ENCODE measurements at places on chromosomes 16 and 17.

DNA sequence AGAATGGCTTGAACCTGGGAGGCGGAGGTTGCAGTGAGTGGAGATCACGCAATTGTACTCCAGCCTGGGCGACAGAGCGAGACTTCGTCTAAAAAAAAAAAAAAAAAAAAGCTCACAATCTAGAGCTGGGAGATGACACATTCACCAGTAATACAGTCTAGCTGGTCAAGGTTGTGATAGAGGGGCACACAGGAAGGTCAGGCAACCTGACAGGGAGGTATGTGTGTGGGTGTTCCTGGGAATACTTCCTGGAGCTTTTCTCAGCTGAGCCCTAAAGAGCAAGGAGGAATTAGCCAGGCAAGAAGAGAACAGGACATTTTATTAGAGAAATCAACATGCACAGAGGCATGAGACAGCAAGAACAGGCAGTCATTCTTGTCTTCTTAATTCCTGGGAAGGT lies 216.7 kb downstream of the SHISA9 start:
- DNase-seq, result no peak

DNA sequence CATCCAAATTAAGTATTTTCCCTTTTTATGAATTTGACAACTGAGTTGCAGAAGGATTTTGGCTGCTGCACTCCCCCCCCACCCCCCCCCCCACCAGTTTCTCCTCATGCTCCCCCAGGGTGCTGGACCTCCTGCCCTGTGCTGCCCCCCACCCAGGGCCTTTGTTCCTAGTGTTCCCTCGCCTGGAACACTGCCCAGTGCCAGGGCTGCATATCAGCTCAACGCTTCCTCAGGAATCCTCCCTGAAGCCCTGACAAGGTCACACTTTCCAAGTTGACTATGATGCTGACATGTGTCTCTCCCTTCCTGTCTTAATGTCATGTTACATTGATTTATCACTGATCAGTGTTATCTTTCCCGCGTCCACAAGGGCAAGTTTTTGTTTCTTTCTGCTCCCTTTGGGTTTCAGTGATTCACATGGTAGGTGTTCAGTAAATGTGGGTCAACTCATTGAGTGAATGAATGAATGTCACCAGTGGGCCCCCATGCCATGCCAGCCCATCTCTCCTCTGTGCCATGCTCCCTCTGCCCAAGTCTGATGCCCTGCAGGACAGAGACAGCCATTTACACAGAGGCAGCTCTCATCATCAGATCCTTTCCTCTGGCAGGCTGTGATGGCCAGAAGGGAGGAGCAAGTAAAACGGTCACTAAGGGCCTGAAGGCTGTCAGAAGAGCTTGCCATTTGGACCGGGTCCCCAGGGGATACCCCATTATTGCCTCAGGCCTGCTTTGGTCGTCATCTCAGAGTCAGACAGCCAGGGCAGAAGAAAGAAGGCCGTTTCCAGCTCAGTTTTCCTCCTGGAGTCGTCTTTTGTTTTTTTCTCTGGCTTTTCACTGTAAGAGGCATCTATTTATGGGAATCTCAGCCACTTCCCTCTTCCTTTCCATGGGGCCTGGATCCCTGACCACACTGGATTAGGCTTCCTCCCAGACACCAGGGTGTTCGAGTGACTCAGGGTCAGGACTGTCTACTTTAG lies 386.2 kb downstream of the SNX29 start:
- no peak for DNase-seq

DNA sequence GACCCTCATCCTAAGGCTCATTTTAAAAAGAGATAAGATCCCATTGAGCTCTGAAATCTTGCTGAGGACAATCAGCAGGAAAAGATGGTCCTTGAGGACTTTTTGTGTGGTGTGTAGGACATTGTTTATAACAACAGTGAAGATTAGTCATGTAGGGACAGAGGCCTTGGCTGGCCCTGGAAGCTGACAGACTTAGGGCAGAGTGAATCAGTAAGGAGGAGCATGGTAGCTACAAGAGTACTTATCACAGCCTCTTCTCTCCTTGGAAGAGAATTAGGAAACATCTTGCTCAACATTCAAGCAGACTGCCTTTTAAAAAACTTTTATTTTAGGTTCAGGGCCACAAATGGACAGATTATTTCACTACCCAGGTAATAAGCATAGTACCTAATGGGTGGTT lies 665.9 kb upstream of the SALL1 start:
- no peak for DNase-seq

- no peak for DNase-seq
These were observed 5.6 kb upstream of the HSBP1 start for GRCh38 chr16:83802135-83802534.
